ENCODE measurements at places on chromosomes 2 and 18.

DNA sequence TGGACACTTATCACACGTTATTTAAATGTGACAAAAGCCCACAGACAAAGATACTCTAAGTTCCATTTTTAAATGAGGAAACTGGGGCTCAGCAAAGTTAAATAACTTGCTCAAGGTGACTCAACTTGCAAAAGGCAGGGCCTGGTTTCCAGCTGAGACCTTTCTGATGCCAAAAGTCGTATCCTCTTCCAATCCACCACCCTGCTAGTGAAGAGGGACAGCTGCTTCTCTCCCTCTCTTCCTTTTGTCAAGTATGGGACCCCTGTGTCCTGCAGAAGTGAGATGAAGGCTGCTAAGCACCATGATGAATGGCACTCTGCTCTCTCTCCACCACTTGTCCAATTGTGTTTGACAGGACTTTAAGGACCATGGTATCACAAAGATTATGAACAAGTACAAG lies 140.9 kb downstream of the DYM start:
- no peak for DNase-seq

DNA sequence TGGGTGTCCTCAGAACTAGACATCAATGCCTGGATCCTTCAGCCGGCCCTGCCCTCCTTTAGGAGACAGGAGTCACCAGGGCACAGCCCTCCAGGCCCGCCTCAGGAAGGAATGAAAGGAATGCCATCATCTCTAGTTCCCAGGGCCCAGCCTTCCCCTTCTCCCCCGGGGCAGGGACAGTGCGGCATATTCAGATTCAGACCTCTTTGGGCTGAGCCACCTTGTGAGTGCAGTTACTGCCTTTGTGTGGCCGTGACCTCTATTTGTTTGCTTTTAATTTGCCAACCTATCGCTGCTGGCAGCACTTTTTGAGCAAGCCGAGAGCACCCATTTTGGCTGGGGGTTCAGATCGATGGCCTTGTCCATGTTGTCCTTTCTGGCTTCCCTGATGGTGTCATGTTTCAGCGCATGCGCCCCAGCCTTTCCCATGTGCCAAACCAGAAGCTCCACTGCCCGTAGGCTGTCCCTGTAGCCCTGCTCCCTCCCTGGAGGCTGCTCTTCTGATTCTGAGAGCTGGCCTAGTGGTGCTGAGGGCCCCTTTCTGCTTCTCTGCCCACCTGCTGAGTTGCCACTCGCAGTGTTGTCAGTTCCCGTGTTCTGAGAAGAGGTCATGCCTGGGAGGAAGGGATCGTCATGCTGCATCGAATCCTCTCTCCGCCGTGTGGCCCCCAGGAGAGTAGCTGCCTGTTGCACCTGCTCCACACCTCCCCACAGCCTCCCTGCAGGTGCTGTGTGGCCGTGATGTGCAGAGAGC lies 10.9 kb downstream of the ANKRD23 start:
- no peak for DNase-seq

GRCh38 chr2:186060744-186061440 lies 322.3 kb downstream of the FSIP2 start:
- DNase-seq = no peak

GRCh38 chr2:147479358-147479757 lies 365.5 kb upstream of the ACVR2A start:
- no peak for DNase-seq

DNA sequence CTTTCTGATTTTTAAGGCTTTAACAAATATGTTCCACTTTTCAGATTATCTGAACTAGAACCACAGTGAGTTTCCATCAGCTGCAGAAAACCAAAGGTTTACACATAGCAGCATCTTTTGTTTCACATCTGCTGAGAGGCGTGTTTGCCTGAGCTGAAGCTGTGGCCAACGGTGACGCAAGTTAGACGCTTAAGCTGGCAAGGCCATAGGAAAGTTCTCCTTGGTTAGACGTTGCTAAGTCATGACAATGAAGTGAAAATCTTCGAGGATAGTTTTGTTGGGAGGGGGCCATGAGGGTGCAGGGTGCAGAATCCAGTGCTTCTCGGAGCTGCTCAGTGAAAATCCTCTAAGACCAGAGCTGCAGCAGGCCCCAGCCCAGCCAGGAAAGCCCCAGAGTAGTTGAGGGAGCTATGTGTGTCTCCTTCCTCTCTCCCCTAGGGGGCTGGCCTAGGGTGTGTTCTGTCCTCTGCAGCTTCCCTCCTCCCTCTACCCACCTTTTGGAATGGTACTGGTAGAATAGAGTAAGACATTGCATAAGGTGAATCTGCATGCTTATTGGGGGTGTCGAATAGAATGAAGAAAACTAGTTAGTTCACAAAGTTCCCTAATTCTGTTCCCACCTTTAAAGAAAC lies 105.4 kb downstream of the FHOD3 start:
- DNase-seq = no peak

- DNase-seq = no peak
These were observed 110.3 kb downstream of the SMAD7 start for GRCh38 chr18:48840491-48840877.

- no peak for DNase-seq
These were observed 252.1 kb upstream of the COPS8 start for GRCh38 chr2:236833501-236834073.

DNA sequence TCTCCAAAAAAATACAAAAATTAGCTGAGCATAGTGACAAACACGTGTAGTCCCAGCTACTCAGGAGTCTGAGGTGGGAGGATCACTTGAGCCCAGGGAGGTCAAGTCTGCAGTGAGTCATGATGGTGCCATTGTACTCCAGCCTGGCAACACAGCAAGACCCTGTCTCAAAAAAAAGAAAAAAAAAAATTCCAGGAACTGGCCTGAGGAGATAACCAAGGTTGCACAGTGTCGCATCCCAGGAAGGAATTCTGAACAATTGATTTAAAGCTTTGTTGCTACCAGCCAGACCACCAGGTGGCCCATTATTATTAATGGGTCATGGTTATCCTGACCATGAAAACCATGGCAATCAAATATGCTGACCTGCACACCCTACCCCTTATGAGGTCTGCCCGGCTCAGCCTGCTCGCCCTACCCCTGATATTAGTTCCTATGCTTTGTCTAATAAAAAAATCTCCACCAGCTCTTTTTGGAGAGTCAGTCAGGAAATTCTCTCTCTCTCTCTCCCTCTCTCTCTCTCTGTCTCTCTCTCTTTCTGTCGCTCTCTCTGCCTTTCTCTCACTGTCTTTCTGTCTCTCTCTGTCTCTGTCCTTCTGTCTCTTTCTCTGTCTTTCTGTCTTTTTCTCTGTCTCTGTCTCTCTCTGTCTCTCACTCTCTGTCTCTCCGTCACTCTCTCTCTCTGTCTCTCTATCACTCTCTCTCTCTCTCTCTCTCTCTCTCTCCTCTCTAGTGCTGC lies 73.7 kb downstream of the NCAPH start:
- no peak for DNase-seq

- no peak for DNase-seq
These were observed 7.0 kb upstream of the SP9 start for GRCh38 chr2:174327841-174328113.

GRCh38 chr2:55869637-55870325 lies 53.8 kb downstream of the EFEMP1 start:
- no peak for DNase-seq

DNA sequence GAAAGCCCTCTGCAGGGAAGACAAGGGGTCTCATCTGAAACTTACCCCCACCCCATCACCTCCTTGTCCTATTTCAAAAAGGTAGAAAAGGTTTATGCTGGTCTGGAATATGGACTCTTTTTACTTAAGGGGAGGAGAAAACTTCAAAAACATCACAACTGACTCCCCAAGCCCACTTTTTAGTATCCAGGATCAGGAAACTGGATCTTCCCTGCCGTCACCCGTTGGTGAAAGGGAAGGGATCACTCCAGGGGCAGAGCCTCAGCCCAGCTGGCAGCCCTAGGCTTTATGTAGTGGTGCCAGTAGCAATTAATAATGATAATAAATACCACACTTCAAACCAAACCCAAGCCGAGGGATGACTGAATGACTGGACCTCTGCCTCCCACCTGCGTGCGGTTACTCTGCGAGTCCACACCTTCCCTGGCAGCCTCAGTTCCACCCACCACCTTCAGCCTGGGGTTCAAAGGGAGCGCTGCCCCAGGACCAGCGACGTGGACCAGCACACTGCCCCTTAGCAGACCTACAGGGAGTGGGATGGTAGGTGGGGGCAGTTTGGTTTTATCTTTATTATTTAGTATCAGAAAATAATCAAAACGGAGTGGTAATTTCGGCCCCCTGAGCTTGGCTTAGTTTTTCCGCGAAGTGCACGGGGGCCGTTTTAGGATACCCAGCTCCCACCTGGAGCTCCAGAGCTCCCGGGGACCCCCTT lies 4.9 kb upstream of the GATA6 start:
- no peak for DNase-seq

GRCh38 chr18:45149712-45150111 lies 465.6 kb upstream of the SLC14A2 start:
- DNase-seq = no peak

DNA sequence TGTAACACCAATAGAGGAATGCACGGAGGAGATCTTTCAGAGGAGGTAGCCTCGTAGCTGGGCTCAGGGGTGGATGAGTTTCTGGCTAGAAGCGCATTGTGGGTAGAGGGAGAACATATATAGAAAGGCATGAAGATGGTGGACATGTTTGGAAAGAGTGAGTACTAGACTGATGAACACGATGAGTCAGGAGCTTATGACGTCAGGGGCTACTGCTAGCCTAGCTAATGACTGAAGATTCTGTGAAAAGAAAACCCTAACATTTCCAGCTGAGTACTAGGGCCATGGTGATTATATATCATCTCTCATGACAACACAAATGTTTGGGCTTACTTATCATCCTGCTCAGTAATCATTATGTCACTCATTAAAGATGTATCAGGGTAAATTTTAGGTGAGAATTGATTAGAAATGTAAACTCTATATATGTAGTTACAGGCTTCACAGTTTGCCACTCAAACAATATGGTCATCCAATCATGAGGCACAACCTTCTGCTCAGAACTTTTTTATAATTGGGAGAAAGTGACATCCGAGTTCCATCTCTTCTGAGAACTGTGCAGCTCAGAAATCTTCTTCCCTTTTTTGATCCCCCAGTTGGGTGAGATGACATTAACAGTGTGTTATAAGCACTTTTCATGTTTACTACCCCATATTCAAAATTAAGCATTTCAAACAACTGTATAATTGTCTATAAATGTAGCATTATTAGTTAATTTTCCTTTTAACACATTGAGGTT lies 22.2 kb upstream of the IL1RN start:
- peak; percentile 25 for DNase-seq

DNA sequence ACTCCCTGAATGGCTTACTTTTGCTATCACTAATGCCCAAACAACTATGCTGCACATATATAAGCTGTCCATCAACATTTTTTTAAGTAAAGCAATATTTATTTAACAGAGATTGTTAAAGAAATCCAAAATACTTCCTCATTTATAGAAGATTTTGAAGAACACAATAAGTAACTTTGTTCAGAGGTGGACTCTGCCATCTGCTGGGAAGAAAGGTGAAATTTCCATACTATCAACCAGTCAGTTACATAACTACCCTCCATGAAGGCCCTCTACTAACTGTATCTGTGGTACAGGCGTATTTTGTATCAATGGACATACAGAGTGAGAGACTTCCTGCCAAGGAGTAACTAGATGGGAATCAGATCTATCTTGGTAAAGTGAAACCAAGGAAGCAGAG lies 106.0 kb downstream of the DTNB start:
- no peak for DNase-seq

DNA sequence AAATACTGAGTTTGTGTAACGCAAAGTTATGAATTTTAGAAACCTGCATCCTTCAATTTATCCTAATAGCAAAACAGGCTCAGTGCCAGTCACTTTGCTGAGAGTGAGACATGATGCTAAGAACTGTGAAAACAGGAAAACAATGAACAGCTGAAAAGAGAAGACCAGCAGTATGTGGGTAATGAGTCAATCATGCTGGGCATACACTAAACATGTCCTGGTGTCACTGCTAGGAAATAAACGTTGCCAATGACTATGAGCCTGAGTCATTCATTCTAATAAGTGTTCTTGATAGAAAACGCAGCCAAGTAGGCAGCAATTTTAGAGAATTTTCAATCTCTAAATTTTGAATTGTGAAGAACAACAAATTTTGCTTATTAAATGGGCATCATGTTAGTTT lies 237.3 kb downstream of the GALR1 start:
- no peak for DNase-seq

DNA sequence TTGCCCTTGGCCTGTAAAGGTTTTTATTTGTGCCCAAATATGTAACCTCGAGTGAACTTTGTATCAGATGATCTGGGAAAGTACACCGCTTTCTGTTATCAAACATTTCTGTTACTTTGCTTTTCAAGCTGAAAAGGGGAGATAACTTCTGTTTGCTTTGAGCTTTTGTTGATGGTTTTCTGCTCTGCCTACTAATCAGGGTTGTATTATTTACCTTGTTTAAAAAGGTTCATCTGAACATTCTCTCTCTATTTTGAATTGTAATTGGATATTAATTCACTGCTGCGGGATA lies 79.4 kb downstream of the XRCC5 start:
- no peak for DNase-seq

- DNase-seq = no peak
These were observed 21.6 kb upstream of the RPRD1A start for GRCh38 chr18:36089001-36089400.

- no peak for DNase-seq
These were observed 1.8 kb downstream of the SOCS6 start for GRCh38 chr18:70290482-70291294.

- no peak for DNase-seq
These were observed 10.5 kb upstream of the TTC39C start for GRCh38 chr18:24003903-24004640.
